Activated CD8-positive, alpha-beta memory T cell treated with anti-CD3 and anti-CD28 coated beads for 1 hour (primary cell): ENCODE measurements at places on chromosomes 7 and 10.

- DNase-seq = no peak
These were observed 47.9 kb downstream of the MTERF1 start for GRCh38 chr7:91832493-91833045.

DNA sequence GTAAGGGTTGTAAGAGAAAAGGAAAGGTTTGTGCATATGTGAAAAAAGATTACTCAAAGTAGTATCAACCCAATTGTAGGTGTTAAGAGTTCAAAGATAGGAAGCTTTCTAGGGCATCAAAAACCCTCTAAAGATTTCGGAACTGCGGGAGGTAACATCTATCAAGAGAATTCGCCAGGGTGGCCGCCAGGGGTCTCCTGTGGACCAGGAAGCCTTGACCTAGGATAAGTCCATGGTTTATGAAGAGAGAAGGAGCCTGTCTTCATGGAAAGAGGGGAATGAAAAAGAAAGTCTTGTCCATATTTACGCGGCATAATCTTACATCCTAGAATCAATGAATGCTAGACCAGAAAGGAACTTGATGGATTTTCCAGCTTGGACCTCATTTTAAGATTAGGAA, 140.7 kb upstream of the CALCR start:
- DNase-seq = no peak

DNA sequence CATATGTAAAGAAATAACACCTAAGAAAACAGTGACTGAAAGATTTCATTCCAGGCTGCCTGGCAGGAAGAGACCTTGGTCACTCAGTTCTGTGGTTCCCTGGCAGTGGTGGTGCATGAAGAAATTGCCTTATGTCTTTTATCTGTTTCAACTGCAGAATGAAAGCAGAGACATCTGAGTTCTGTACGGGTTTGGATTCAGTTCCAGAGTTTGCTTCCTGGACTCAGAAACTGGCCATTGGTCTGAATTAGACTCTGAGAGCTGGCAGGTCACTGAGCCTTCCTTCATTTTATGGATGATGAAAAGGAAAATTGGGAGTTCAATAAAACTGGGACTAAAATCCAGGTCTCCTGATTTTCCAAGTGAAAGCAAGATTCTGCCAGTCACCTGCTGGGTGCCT, 428.9 kb upstream of the AUTS2 start:
- DNase-seq = no peak

DNA sequence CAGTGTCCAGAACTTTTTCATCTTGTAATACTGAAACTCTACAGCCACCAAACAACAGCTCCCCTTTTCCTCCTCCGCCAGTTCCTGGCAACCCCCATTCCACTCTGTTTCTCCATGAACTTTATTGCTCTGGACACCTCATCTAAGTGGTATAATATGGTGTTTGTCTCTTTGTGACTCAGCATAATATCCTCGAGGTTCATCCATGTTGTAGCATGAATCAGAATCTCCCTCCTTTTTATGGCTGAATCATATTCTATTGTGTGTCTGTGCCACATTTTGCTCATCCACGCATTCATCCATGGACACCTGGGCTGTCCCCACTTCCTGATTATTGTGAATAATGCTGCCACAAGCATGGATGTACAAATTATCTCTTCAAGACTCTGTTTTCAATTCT, 124.4 kb upstream of the FGFR2 start:
- no peak for DNase-seq

DNA sequence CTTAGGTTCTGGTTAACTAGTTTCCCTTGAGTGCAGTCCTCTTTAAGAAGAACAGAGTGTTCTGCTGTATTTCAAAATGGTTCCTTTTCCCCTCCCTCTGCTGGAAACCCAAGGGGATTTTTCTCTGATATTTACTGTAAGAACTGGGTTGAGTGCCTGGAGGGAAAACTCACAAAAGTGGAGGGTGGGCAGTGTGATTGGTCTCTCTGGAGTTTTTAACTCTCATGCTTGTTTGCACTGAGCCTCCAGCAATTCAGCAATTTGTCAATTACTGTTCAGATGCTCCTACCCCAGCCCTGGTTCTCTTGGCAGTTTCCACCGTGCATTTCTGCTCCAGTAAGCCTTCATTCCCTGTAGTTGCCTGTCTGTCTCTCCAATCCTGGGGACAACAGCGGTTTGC, 273.4 kb upstream of the SORCS1 start:
- DNase-seq = no peak

DNA sequence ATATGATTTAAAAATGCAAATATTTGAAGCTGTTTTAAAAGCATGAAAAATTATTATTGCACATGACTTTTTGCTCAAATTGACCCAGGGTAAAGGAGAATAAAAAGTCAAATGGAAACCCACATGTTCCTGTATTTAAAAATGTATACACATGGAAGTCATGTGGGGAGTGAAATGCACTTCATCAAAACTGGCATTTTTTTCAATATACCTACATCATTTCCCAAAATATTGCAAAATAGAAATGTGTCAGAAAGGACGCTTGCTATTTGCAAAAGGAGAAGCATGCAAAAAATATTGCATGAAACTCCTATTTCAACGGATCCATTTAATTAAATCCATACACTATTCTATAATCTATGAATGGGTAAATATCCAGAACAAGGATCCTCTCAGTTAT, 117.0 kb downstream of the POU6F2 start:
- DNase-seq = no peak
